ENCODE measurements at places on chromosomes 12 and 14.

GRCh38 chr14:103065861-103066260, 8.5 kb upstream of the CDC42BPB start:
- H3K36me3 ChIP-seq = no peaks in the 10 kb centered on the region
- H3K4me3 ChIP-seq = no peak overlapping the region
- H3K4me1 ChIP-seq = no peaks in the 10 kb centered on the region
- H3K27ac ChIP-seq = no peak overlapping the region
- no peak for DNase-seq
- peaks cover 15% of the 10 kb centered on the region for H3K27me3 ChIP-seq

DNA sequence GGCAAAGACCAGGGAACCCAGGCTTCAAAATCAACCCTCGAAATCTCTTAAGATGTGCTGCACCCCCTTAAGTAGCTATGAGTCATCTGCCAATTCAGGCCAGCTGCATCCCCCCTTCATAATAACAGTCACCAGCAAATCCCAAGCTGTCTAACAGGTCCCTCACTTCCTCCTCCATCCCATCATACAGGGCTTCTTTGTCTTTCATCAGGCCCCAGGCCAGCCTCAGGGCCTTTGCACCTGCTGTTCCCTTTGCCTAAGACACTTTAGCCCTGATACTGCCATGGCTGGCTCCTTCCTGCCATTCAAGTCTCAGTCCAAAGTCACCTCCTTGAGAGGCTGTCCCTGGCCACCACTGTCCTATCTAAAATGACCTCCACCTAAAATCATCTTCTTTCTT, 4.0 kb downstream of the RASAL1 start:
- H3K27me3 ChIP-seq = peaks cover 11% of the 10 kb centered on the region
- H3K27ac ChIP-seq = no peak overlapping the region
- no peaks in the 10 kb centered on the region for H3K36me3 ChIP-seq
- H3K4me1 ChIP-seq = peaks cover 11% of the 10 kb centered on the region
- no peak for DNase-seq
- H3K4me3 ChIP-seq = no peak overlapping the region

GRCh38 chr14:68532496-68532895, 260.4 kb downstream of the ZFP36L1 start:
- H3K27me3 ChIP-seq = peaks cover 6% of the 10 kb centered on the region
- no peak overlapping the region for H3K4me3 ChIP-seq

GRCh38 chr12:30067146-30067545, 283.4 kb upstream of the TMTC1 start:
- no peak for DNase-seq
- no peak overlapping the region for H3K27ac ChIP-seq
- no peak overlapping the region for H3K4me3 ChIP-seq
- no peaks in the 10 kb centered on the region for H3K27me3 ChIP-seq
- H3K4me1 ChIP-seq = no peaks in the 10 kb centered on the region
- H3K36me3 ChIP-seq = no peaks in the 10 kb centered on the region

DNA sequence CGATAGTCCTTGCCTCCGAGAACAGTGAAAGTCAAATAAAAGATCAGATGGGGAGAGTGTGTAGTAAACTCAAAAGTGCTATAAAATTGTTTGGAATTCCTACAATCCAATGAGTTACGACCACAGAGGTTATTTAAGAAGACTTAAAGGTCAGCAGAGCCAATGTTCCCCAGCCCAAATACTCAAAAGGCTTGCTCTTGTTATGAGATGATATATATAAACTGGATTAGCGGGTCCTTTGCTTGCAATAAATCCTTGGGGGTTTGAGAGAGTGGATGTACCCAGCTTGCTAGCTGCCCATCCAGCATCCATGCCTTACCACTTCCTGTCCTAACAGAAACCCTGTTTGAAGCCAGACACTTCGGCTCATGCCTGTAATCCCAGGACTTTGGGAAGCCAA, 29.0 kb upstream of the MED13L start:
- no peak for DNase-seq
- no peak overlapping the region for H3K27ac ChIP-seq
- peaks cover under 1% of the 10 kb centered on the region for H3K27me3 ChIP-seq
- no peaks in the 10 kb centered on the region for H3K36me3 ChIP-seq
- H3K4me1 ChIP-seq = no peaks in the 10 kb centered on the region

- H3K36me3 ChIP-seq = no peaks in the 10 kb centered on the region
- H3K27me3 ChIP-seq = peaks cover 6% of the 10 kb centered on the region
- H3K27ac ChIP-seq = no peak overlapping the region
- H3K4me1 ChIP-seq = peaks cover 9% of the 10 kb centered on the region
- no peak overlapping the region for H3K4me3 ChIP-seq
Measured at GRCh38 chr14:99744873-99745224, 48.4 kb upstream of the EML1 start.

DNA sequence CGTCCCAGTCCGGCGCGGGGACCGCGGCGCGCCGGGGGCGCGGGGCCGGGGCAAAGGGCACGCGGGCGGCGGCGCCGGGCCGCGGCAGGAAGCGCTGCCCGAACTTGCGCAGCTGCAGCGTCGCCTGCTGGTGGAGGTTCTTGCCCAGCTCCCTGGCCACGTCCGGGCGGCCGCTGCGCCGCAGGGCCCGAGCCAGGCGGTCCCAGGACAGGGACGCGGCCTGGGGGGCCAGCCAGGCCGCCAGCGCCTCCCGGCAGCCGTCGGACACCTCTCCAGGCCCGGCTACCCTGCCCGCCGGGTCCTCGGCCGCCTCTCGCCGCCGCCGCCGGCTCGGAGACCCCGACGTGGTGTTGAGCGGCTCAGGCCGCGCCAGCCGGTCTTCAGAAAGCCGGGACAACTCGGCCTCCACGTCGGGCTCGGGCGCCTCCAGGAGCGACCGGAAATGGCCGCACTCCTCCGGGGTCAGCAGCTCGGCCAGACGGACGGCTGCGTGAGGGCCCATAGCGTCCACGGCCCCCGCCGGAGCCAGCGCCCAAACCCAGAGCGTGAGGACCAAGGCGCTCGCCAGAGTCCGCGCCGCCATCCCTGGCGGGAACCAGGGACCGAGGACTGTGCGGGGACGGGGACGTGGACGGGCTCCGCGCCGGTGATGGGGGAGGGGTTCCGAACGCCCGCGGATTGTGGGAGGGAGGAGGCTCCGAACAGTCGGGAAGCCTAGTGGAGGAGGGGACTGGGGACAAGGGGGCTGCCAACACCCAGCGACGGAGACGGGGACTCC, 34.0 kb downstream of the FIGNL2 start:
- peaks cover 9% of the 10 kb centered on the region for H3K4me1 ChIP-seq
- no peak overlapping the region for H3K27ac ChIP-seq
- H3K36me3 ChIP-seq = no peaks in the 10 kb centered on the region
- peaks cover 13% of the 10 kb centered on the region for H3K27me3 ChIP-seq
- peak; percentile 76 for DNase-seq

DNA sequence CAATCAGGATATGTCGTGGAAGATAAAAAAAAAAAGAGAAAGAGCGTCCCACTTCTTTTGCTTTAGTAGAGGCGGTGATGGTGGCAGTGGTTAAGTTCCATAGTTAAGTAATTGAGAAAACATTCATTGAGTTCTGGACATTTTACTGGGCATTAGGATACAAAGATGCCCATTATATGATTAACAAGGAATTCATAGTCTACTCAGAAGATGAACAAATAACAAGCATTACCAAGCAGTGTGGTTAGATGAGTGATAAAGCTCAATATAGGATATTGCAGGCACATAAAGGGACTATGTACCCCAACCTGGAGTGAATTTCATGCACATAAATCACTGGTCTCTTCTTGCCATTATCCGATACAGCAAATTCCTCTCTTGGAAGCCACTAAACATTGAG, 53.7 kb downstream of the ALG10B start:
- H3K27me3 ChIP-seq = no peaks in the 10 kb centered on the region
- no peak overlapping the region for H3K4me3 ChIP-seq
- no peak for DNase-seq

DNA sequence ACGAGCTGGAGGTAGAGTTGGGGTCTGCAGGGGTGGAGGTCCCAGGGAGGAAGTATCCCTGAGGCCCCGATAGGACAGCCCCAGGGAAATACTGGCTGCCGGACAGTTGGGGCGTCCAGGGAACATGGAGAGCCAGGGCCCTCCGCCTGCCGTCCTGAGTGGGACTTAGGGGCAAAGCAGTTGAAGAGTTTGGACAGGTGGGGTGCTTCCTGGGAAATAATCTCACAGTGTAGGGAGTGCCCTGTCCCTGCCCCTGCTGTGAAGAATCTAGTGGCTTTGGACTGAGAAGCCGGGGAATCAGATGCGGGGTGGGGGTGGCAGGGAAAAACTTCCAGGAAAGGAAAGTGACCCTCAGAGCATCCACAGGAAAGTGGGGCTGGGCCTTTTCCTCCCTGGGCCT, 9.8 kb upstream of the HHIPL1 start:
- H3K4me3 ChIP-seq = no peak overlapping the region
- H3K27me3 ChIP-seq = no peaks in the 10 kb centered on the region
- H3K4me1 ChIP-seq = no peaks in the 10 kb centered on the region
- no peaks in the 10 kb centered on the region for H3K36me3 ChIP-seq
- no peak overlapping the region for H3K27ac ChIP-seq

- H3K27ac ChIP-seq = peak overlapping the region; percentile 84
- H3K36me3 ChIP-seq = peaks cover 21% of the 10 kb centered on the region
- H3K4me1 ChIP-seq = peaks cover 50% of the 10 kb centered on the region
- DNase-seq = peak; percentile 26
- H3K27me3 ChIP-seq = no peaks in the 10 kb centered on the region
- peak overlapping the region; percentile 82 for H3K4me3 ChIP-seq
Measured at GRCh38 chr14:102777711-102778337, 575 bp downstream of the TRAF3 start.

GRCh38 chr12:56153678-56154065, 1.3 kb downstream of the MYL6B start:
- H3K36me3 ChIP-seq = peaks cover 30% of the 10 kb centered on the region
- H3K4me1 ChIP-seq = peaks cover 62% of the 10 kb centered on the region
- peak overlapping the region; percentile 92 for H3K4me3 ChIP-seq
- H3K27ac ChIP-seq = peak overlapping the region; percentile 99
- no peaks in the 10 kb centered on the region for H3K27me3 ChIP-seq

- H3K4me1 ChIP-seq = peaks cover 6% of the 10 kb centered on the region
- H3K4me3 ChIP-seq = no peak overlapping the region
- H3K27me3 ChIP-seq = peaks cover 9% of the 10 kb centered on the region
- no peaks in the 10 kb centered on the region for H3K36me3 ChIP-seq
- no peak overlapping the region for H3K27ac ChIP-seq
Measured at GRCh38 chr12:63897931-63898330, 53.4 kb downstream of the SRGAP1 start.

GRCh38 chr12:82663893-82664292, 22.8 kb upstream of the TMTC2 start:
- H3K36me3 ChIP-seq = no peaks in the 10 kb centered on the region
- peaks cover 9% of the 10 kb centered on the region for H3K27me3 ChIP-seq
- H3K4me1 ChIP-seq = no peaks in the 10 kb centered on the region
- no peak for DNase-seq
- no peak overlapping the region for H3K27ac ChIP-seq

DNA sequence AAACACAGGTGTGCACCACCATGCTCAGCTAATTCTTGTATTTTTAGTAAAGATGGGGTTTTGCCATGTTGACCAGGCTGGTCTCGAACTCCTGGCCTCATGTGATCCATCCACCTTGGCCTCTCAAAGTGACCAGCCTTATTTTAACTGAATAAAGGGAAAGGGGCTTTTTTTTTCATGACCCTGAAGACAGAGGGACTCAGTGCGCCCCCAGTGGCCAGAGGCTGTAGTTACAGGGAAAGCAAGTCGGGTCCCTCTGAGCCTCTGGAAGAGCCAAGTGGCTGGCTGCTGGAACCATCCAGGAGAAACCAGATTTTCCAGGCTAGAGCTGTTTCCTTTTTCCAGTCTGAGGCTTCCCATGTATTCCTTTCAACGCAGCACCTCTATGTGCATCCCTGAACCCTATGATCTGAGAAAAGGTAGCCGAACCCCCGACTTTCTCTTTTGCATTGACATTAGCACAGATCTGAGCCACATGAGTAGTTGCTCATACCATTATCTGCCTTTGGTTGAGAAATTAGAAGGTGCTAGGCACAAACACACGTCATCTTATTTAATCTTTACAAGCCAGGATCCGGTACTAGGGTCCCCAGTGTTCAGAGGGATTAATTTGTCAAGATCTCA, 342.7 kb downstream of the CACNA1C start:
- H3K27ac ChIP-seq = no peak overlapping the region
- no peaks in the 10 kb centered on the region for H3K36me3 ChIP-seq
- H3K27me3 ChIP-seq = no peaks in the 10 kb centered on the region

DNA sequence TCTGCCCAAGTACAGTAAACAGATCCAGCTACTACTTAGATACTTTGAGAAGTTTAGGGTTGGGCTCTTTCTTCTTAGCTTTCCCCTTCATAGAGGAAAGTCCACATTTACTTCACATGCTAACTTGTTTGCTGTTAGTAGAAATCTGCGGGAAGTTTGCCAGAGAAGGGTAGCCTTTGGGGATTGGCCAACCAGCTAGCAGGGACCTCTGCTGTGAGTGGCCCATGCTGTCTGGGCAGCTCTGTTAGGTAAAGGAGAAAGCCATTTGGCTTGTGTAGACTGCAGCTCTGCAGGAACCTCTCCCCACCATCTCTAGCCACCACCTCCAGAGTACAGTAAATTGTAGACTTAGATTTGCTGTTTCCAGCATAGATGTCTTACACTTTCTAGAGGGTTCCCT, 193.9 kb downstream of the RGS6 start:
- H3K27ac ChIP-seq = no peak overlapping the region
- no peak overlapping the region for H3K4me3 ChIP-seq
- no peaks in the 10 kb centered on the region for H3K36me3 ChIP-seq
- no peak for DNase-seq

DNA sequence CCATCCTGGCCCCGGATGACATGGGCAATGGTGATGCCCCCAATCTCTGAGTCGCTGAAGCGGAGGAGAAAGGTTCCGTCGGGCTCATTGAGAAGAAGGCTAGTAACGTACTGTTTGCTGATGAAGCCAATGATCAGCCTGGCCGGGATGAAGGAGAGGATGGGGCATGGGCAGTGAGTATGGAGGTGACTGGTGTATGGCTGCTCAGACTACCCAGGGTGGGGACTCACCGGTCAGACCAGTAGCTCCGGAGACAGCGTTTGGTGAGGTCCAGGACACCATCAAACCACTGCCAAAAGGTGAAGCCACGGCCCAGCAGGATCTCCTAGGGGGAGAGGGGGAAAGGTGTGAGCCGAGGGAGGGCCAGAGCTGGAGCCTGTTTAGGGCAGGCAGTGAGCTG, 10.9 kb downstream of the NAB2 start:
- peaks cover 63% of the 10 kb centered on the region for H3K36me3 ChIP-seq
- peaks cover 47% of the 10 kb centered on the region for H3K4me1 ChIP-seq
- no peak for DNase-seq
- H3K27me3 ChIP-seq = no peaks in the 10 kb centered on the region
- H3K4me3 ChIP-seq = no peak overlapping the region

DNA sequence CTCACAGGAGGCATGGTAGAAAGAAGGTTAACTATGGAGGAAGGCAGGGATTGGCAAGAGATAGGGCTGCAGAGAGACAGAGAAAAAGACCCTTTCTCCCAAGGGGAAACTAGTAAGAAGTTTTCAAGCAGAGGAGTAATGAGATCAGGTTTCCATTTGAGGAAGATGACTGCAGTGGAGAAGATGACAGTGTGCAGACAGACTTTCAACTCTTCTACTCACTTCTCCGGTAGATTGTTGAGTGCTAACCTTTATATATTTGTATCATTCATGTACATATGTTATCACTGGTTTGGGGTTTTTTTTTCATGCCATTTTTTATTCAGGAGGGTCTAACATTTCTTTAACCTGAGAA, 5.9 kb upstream of the B3GNT4 start:
- H3K27me3 ChIP-seq = peaks cover 23% of the 10 kb centered on the region
- peak overlapping the region; percentile 9 for H3K27ac ChIP-seq
- H3K36me3 ChIP-seq = no peaks in the 10 kb centered on the region
- no peaks in the 10 kb centered on the region for H3K4me1 ChIP-seq
- no peak overlapping the region for H3K4me3 ChIP-seq

- no peaks in the 10 kb centered on the region for H3K4me1 ChIP-seq
- no peak for DNase-seq
- H3K4me3 ChIP-seq = no peak overlapping the region
- no peak overlapping the region for H3K27ac ChIP-seq
Measured at GRCh38 chr12:90951432-90952105, 3.4 kb downstream of the CCER1 start.
